Astrocyte (in vitro differentiated cells and primary cell): ENCODE measurements at places on chromosomes 11 and 22. TPM values are rescaled to one million over a fixed set of nuclear protein-coding genes. Genes with fewer than 3 reads are reported as not detected.
A peak's percentile ranks its signal among the peaks of the same experiment; 100 is the strongest.

- H3K4me1 ChIP-seq: no peaks in the 10 kb centered on the region
- no peaks in the 10 kb centered on the region for H3K27me3 ChIP-seq
- H3K36me3 ChIP-seq: no peaks in the 10 kb centered on the region
- H3K27ac ChIP-seq: peak overlapping the region; percentile 55
- peak; percentile 36 for DNase-seq
- no peak overlapping the region for H3K4me3 ChIP-seq
These were observed 39.1 kb upstream of the SPTBN2 start for GRCh38 chr11:66768088-66768521.

Gene TMEM138
- total RNA-seq: 32.9 and 36.8 TPM in 2 replicates

DNA sequence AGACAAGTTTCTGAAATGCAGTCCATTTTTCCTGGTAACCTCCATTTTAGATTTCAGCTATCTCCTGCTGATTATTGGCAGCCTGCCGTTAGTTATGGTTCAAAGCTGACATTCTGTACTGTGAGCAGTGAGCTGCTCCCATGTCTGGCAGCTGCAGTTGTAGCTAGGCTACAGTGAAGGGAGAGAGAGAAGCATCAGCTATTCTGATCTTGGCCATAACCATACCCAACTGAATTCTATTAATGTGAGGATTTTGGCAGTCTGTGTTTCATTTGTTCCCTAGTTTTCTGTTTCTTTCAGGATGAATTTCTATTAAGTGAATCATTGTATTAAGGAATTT, 33.4 kb downstream of the SIK2 start:
- H3K27ac ChIP-seq: peak overlapping the region; percentile 78
- H3K4me3 ChIP-seq: no peak overlapping the region
- H3K36me3 ChIP-seq: no peaks in the 10 kb centered on the region
- H3K27me3 ChIP-seq: no peaks in the 10 kb centered on the region

DNA sequence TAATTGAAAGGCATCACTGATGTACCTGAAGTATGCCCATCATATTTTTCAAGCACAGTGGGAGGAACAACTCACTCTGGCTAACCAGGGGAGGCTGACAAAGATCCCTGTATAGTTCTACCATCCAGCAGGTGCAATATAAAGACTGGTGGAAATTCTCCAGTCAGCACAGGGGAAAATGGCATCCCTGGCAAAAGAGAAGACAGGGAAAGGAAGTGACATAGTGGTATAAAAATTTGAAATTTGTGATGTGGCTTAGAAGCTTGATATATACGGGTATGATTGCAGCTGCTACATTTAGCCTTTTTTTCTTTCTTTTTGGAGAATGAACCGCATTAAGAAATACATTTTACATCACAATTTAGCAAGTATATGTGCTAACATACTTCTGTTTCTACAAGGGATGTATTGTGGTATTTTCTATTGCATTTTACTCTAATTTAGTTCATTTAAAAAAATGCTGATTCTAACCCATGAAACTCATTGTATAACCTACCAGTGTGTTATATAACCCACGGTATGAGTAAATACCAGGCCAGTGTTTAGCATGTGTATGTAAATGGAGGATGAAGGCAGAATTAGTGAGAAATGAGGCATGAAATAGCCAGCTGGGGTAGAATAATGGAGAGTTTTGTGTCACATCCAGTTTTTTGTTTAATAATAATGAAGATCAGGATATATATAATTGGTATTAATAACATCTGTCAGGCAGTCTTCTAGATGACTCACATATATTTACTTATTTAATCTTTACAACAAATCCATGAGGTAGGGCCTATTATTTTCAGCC, 186.1 kb downstream of the ARHGAP42 start:
- H3K4me1 ChIP-seq: peaks cover 25% of the 10 kb centered on the region
- H3K27me3 ChIP-seq: no peaks in the 10 kb centered on the region

- H3K27me3 ChIP-seq: no peaks in the 10 kb centered on the region
- no peaks in the 10 kb centered on the region for H3K4me1 ChIP-seq
- DNase-seq: no peak
- no peak overlapping the region for H3K27ac ChIP-seq
- H3K36me3 ChIP-seq: no peaks in the 10 kb centered on the region
These were observed 72.5 kb downstream of the KCNC1 start for GRCh38 chr11:17807034-17807433.

GRCh38 chr11:120095516-120095915, 42.4 kb downstream of the TRIM29 start:
- H3K4me3 ChIP-seq: no peak overlapping the region
- H3K36me3 ChIP-seq: no peaks in the 10 kb centered on the region

- no peak for DNase-seq
- peaks cover 10% of the 10 kb centered on the region for H3K4me1 ChIP-seq
- no peaks in the 10 kb centered on the region for H3K27me3 ChIP-seq
- no peak overlapping the region for H3K27ac ChIP-seq
- no peak overlapping the region for H3K4me3 ChIP-seq
These were observed 38.8 kb upstream of the PAMR1 start for GRCh38 chr11:35564245-35564595.

DNA sequence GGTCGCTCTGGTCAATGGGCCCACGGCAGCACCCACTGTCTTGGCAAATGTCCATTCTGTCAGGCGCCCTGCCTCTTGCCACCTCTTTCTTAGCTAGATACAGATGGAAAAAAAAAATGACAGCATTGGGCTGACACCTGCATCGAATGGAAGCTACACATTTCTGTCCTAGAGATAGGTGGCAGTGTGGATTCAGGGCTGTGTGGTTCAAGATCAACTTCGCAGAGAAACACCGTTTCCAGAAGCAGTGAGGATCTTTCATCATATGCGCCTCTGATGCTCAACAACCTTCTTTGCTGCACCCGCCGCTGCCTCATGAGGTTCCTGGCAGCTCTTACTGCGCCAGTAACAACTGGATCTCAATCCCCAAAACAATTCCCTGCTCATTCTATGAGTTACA, 236.3 kb downstream of the KIRREL3 start:
- no peak for DNase-seq
- no peaks in the 10 kb centered on the region for H3K27me3 ChIP-seq
- H3K27ac ChIP-seq: no peak overlapping the region

GRCh38 chr11:62341588-62341987, 4.3 kb downstream of the ASRGL1 start:
- H3K27ac ChIP-seq: no peak overlapping the region
- no peaks in the 10 kb centered on the region for H3K36me3 ChIP-seq

DNA sequence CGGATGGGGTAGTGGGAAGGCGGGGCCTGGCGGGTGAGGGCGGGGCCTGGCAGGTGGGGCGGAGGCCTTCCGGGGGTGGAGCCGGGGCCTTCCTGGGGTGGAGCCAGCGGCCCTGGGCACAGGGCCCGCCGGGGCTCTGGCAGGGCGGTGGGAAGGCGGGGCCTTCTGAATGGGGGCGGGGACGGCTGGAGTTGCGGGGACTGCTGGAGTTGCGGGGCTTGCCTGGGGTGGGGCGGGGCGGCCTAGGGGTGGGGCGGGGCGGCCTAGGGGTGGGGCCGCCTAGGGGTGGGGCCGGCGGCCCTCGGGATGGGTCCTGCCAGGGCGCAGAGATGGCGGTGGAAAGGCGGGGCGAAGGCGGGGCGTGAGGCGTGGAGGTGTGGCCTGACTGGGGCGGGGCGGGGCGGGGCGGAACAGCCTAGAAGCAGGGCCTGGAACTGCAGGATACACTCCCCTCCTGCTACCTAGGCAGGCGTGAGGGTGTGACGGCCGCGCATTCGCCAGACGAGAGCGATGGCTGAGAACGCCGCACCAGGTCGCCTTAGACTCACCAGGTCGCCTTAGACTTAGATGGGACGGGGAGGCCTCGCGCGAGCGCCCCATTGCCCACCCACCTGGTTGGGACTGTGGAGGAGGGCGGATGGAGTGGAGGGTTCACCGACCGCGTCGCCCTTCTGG, 19.3 kb downstream of the RRP7A start:
- DNase-seq: peak; percentile 40
- H3K27ac ChIP-seq: no peak overlapping the region
- no peaks in the 10 kb centered on the region for H3K4me1 ChIP-seq
- H3K36me3 ChIP-seq: no peaks in the 10 kb centered on the region
- no peaks in the 10 kb centered on the region for H3K27me3 ChIP-seq

DNA sequence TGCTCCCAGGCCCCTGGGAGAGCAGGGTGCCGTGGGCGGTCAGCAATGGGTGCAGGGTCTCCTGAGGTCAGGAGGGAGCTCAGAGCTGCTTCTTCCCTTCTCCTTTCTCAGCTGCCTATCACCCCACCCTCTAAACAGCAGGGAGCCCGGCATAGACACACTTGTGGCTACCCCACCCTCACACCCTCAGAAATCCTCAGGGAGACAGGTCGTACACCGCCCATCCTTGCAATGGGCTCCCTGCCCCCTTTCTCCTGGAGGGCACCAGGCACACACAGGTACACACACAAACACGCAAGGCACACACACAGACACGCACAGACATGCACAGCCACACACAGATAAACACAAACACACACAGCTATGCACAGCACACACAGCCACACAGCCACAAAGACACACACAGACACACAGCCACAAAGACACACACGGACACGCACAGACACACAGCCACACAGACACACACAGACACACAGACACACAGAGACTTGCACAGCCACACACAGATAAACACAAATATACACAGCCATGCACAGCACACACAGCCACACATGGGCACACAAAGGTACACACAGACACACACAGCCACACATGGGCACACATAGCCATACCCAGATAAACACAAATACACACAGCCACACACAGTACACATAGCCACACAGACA, 44.9 kb upstream of the TH start:
- no peaks in the 10 kb centered on the region for H3K36me3 ChIP-seq
- H3K4me1 ChIP-seq: no peaks in the 10 kb centered on the region
- H3K27me3 ChIP-seq: peaks cover 19% of the 10 kb centered on the region

GRCh38 chr11:116275635-116276034, 497.2 kb downstream of the BUD13 start:
- DNase-seq: peak; percentile 20
- no peak overlapping the region for H3K4me3 ChIP-seq
- no peaks in the 10 kb centered on the region for H3K36me3 ChIP-seq
- no peak overlapping the region for H3K27ac ChIP-seq
- H3K27me3 ChIP-seq: no peaks in the 10 kb centered on the region

Gene APOBEC3B
- total RNA-seq: 3.0 and 4.0 TPM in 2 replicates

Gene CCDC85B
- total RNA-seq: 29.9 and 31.4 TPM in 2 replicates

GRCh38 chr11:92828556-92828955, 140.9 kb upstream of the MTNR1B start:
- H3K4me1 ChIP-seq: peaks cover 4% of the 10 kb centered on the region
- no peaks in the 10 kb centered on the region for H3K36me3 ChIP-seq
- no peak for DNase-seq
- no peak overlapping the region for H3K27ac ChIP-seq

- no peak overlapping the region for H3K27ac ChIP-seq
- no peaks in the 10 kb centered on the region for H3K27me3 ChIP-seq
- no peak for DNase-seq
- H3K36me3 ChIP-seq: no peaks in the 10 kb centered on the region
These were observed 20.6 kb downstream of the MYEOV start for GRCh38 chr11:69314555-69314954.

Gene CNIH2
- total RNA-seq: 12.2 and 12.3 TPM in 2 replicates
